ENCODE measurements at places on chromosomes 5 and 9. TPM values are rescaled to one million over a fixed set of nuclear protein-coding genes. Genes with fewer than 3 reads are reported as not detected.

TMOD1 gene
- total RNA-seq = 0.09 TPM

CTXN3 gene
- not detected for total RNA-seq

ZNF354C gene
- total RNA-seq = 7.6 TPM

JADE2 gene
- total RNA-seq = 18.4 TPM

WNT8A gene
- total RNA-seq = not detected

PCDHB6 gene
- total RNA-seq = 9.1 TPM

RETREG1 gene
- total RNA-seq = 5.7 TPM

Measured in A673 (cell line).